Stimulated activated CD4-positive, alpha-beta T cell treated with anti-CD3 and anti-CD28 coated beads, Interleukin-15, amount 100 ng/mL, for 1 hour (primary cell): ENCODE measurements at places on chromosomes 5 and 9.

DNA sequence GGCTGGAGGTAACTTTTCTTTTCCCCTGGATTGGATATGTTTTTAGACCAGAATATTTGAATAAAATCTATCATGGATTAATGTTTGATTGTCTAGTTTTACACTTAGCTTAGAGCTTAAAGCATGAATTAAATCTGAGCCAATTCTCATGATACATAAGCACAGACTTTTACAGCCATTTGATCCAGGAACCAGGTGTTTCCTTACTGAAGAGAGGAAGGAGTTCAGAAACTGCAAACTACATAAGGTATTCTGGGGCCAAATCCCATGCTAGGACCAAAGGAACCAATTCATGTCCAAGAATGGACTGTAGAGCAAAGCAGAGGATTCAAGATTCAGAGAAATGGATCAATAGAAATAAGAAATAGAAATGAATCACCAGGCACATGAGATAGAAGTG lies 360.4 kb upstream of the ZNF608 start:
- DNase-seq: no peak

- no peak for DNase-seq
These were observed 335.2 kb downstream of the CWC27 start for GRCh38 chr5:65103756-65104440.

- DNase-seq: no peak
These were observed 9.2 kb upstream of the EGFL7 start for GRCh38 chr9:136653323-136654079.

- no peak for DNase-seq
These were observed 1.7 kb downstream of the GRIN3A start for GRCh38 chr9:101736717-101737116.

DNA sequence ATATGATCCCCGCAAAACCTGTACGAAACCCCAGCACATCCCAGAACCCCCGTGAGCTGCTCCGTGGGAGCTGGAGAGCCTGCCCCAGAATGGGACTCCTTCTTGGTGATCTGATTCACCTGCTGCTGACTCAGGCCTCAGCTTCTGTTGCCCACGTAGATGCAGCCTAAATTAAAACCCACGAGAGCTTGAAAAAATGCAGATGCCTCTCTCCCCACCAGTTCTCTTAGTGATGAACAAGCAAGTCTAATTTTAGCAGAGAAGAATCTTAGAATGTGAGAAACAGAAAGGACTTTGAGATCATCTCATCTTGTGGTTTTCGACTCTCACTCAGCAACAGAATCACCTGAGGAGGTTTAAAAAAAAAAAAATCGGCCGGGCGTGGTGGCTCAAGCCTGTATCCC lies 57.6 kb downstream of the TMOD1 start:
- DNase-seq: no peak

DNA sequence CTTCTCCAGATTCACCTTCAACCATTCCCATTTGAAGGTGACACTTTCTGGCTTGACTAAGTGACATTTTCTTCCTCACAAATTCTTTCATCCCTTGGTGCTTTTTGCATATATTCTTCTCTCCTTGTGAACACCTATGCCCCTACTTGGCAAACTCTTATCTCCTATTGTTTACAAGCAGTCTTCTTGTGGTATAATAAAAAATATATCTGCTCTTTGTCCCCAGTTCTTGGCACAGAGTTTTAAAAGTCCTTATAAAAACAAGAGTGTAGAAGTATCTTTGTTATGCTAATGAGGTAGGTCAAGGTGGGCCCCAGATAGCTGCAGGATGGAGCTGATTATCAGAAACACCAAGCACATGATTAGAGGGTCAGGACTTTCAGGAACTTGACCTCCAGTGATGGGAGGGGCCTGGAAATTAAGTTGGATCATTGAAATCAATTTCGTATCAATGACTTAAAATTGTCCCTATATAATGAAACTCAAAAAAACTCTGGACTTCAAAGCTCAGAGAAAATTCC lies 38.0 kb downstream of the TMEM161B start:
- no peak for DNase-seq

- no peak for DNase-seq
These were observed 10.6 kb downstream of the TRAF1 start for GRCh38 chr9:120915854-120916470.

DNA sequence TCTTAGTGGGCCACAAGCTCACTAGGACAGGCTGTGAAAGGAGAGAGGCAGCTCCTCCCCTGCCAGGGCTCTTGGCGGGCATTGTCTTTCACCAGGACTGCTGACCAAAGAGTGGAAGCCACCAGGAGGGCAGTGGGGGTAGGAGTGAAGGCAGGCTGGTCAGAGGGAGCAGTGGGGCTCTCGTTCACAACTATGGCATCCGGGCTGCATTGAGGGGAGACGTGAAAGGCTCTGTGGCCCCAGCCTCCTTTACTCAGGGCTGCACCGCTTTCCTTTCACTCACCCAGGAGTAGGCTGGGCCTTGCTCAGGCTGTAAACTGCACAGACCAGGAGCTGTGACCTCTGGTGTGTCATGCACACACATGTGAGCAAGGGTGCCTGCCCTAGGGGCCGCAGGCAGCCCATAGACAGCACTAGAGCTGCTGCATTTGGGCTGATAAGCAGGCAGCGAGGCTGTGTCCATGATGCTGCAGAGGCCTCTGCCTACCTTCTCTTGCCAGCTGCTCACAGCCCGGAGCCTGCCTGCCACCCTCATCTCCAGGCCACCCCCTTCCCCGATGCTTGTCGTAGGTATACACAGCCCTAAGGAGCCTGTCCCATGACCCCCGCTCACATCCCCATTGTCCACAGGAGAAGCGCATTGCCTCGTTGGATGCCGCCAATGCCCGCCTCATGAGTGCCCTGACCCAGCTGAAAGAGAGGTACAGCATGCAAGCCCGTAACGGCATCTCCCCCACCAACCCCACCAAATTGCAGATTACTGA lies 130.4 kb downstream of the DAB2IP start:
- no peak for DNase-seq

- DNase-seq: no peak
These were observed 29.5 kb downstream of the SLC35A4 start for GRCh38 chr5:140594169-140594568.

GRCh38 chr5:39197556-39197955 lies 21.8 kb downstream of the FYB1 start:
- DNase-seq: no peak

- DNase-seq: no peak
These were observed 110.3 kb downstream of the KCNIP1 start for GRCh38 chr5:170614065-170614490.

DNA sequence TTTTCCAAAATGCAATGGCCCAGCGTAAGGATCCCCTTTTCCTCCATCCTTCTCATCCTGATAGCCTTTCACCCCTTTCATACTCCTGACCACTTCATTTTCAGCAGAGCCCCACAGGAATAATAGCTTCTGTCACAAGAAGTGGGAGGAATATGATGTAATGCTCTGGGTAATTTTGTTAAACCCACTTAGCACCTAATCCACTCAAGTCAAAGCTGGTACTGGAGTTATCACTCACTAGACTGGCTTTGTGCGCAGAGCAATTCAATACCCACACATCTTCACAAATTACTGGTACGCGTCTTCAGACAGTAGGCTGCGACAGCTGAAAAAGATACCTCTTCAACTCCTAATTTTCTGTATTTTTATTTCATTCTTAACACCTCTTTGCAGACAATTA lies 2232.8 kb upstream of the WWC1 start:
- no peak for DNase-seq

- DNase-seq: no peak
These were observed 15.0 kb upstream of the S1PR3 start for GRCh38 chr9:88975966-88976889.

GRCh38 chr5:34496701-34497469 lies 159.2 kb upstream of the RAI14 start:
- DNase-seq: no peak

GRCh38 chr5:173570321-173571090 lies 45.9 kb downstream of the BOD1 start:
- no peak for DNase-seq

DNA sequence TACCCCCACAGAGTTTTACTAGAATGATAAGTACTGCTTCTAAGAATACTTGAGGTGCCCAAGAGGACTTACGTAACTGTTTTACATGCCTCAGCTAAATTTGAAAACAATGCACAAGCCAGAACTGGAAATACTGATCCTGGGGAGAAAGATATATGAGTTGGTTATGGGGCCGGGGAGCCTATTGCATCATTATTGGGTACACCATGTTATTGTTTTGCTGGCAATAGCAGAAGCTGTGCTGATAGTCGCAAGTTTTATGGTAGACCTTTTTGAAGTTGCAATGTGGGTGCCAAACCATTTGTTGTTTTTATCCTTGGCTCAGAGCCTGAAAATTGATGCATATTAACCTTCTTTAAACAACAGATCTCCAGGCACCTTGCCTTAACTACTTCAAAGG lies 108.4 kb upstream of the DHFR start:
- no peak for DNase-seq

- DNase-seq: no peak
These were observed 607.1 kb downstream of the TLE1 start for GRCh38 chr9:81082221-81082620.

DNA sequence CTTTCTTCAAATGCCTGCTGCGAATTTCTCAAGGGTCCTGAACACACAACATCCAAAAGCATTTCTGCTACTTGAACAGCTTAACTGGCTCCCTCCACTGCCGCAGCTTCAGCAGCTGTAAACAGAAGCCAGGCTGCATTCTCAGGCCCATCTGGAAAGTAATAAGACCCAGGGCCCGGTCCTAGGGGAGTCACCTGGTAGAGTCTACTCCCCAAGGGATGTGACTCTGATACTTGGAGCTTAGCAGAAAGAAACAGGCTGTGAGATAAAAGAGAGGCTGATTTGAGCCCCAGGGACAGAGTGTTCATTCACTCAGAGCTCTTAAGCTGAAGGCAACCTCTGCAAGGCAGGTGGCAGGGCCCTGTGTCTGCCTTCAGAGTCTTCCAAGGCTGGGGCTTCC lies 356.8 kb downstream of the SPOCK1 start:
- DNase-seq: no peak

DNA sequence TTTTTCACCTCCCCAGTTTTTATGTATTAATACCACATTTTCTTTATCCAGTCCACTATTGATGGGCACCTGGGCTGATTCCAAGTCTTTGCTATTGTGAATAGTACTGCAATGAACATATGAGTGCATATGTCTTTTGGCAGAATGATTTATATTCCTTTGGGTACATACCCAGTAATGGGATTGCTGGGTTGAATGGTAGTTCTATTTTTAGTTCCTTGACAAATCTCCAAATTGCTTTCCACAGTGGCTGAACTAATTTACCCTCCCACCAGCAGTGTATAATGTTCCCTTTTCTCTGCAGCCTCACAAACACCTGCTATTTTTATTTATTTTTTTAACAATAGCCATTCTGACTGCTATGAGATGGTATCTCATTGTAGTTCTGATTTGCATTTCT lies 340.2 kb downstream of the ADAMTS6 start:
- DNase-seq: no peak
